ENCODE measurements at places on chromosomes 12 and 14.

GRCh38 chr14:36238666-36239363, 62.3 kb upstream of the PTCSC3 start:
- DNase-seq = no peak

- no peak for DNase-seq
Observed at GRCh38 chr14:85198001-85198400, 331.9 kb upstream of the FLRT2 start.

DNA sequence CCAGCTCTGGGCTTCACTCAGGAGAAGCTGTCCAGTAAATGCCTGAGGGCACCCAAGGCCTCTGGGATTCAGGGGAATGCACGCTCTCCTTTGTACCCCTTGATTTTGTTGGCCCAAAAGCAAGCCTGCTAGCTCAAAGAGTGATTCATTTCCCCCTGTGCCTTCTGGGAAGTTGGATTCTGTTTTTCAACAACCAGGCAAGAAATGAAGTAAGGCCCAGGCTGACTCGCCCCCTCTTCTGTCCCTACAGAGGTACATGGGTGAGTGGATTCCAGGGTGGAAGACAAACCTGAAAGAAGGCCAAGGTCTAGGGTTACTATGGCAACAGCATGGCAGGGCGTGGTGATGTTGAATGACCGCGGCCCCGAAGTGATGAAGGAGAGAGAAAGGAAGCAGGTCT, 9.3 kb upstream of the SERPINA5 start:
- no peak for DNase-seq

GRCh38 chr12:49707812-49708147, 575 bp upstream of the FMNL3 start:
- DNase-seq = no peak

DNA sequence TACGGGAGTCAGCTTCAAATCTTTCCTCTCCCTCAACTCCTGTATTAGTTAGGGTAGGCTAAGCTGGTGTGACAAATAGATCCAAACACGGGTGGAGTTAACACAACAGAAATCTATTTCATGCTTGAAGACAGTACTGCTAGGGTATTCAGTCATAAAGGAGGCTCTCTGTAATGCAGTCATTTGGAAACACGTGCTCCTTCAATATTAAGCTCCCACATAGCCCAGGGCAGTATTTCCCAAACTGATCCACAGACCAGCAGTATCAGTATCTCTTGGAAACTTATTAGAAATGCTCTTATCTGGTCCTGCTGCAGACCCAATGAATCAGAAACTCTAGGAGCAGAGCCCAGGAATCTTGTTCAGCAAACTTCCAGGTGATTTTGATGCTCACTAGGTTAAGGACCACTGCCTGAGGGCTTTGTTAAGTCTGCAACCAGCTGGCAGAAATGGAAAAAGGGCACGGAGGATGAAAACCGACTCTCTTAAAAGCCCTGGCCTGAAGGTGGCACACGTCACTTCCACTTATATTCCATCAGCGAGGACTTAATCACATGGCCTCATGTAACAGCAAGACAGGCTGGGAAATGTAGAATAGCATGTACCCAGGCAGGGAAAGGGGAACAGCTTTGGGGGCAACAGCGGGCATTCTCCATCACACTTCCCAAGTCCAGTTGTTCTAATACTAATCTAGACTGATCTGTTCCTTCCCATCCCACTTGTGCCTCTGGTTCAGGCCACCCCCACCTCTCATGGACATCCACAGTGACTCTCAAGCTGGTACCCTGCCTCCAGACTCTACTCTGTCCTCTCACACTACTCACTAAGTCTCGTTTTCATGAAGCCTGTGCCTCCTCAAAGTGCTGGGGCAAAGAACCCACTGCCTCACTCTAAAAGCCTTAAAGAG, 38.2 kb upstream of the RIC8B start:
- no peak for DNase-seq

- DNase-seq = no peak
Observed at GRCh38 chr12:90543841-90544240, 411.1 kb downstream of the CCER1 start.

DNA sequence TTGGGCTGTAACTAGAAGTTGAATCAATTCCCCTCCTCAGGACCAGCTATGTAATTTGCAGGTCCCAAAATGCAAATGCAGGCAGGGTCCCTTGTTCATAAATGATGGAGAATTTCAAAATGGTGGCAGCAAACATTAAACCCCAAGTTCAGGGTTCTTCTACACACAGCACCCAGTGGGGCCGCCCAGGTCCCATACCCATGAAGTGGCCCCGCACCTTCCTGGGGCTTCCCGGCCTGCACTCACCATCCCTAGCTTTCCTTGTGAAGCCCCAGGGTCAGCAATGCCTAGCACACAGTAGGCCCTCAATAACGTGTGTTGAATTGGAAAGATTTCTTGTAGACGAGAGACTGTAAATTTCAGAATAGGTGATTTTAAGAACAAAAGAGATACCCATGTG, 76.0 kb downstream of the NTF3 start:
- no peak for DNase-seq

DNA sequence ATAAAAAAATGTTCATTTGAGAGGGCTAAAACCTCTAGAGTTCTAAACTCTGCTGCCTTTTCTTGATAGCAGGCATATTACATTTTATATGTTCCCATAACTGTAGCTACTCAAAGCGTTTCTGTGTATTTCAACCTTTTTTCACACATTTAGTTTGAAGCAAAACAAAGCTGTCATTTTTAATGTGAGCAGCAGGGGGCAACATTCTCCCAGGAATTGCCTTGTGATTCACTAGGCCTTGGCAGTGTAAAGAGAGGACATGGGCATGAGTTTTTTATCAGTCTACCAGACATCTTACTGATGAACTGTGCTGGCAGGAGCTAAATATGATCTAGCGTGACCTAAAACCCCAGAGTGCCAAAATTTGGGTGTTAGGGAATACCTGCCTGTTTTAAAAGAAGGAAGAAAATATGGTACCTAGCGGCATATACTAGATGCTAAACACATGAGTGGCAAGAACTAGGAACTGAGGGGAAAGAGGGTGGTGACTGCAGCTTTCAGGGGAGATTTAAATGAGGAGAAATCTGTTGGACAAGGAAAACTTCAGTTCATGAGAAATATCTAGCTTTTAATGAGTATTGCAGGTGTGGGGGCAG, 65.3 kb downstream of the IFT43 start:
- peak; percentile 30 for DNase-seq

DNA sequence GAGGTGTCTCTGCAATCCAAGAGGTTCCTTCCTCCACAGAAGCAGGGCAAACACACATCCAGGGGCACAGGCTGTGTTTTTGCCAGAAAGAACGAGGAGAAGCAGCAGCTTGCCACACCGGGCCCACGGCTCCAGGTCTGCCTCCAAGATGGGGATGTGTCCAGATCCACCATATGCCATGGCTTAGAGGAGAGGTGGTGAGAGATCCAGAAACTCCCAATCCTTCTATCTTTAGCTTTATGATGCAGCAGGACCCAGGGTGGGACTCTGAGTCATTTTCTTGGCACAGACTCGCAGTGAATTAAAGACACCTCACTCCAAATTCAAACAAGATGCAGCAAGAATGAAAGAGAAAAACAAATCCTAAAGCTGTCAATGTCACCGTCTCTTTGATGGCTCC, 481.4 kb upstream of the TMEM132C start:
- no peak for DNase-seq

DNA sequence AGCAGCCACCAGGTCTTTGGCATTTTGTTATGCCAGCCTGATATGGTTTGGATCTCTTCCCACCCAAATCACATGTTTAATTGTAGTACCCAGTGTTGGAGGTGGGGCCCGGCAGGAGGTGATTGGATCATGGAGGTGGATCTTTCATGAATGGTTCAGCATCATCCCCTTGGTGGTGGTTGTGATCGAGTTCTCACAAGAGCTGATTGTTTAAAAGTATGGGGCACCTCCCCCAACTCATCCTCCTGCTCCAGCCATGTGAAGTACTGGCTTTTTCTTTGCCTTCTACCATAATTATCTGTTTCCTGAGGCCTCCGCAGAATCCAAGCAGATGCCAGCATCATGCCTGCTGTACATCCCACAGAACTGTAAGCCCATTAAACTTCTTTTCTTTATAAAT, 12.8 kb upstream of the PRKD1 start:
- DNase-seq = no peak

DNA sequence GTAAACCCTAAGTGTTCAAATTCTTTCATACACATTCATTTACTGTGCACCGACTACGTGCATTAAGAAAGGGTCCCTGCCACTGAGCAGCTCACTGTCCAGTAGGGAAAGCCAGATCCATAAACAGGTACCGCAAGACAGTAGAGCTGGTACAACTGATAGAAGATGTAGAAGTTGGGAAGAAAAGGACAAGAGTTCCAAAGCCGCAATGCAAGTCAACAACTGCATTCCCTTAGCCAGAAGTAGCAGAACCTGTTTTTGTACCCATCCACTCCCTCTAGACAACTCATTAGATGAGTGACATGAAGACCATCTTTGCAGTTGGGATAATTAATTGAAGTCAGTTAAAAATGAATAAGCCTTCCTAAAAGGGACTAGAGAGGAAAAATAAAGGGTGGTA, 1.3 kb downstream of the SENP1 start:
- peak; percentile 8 for DNase-seq

DNA sequence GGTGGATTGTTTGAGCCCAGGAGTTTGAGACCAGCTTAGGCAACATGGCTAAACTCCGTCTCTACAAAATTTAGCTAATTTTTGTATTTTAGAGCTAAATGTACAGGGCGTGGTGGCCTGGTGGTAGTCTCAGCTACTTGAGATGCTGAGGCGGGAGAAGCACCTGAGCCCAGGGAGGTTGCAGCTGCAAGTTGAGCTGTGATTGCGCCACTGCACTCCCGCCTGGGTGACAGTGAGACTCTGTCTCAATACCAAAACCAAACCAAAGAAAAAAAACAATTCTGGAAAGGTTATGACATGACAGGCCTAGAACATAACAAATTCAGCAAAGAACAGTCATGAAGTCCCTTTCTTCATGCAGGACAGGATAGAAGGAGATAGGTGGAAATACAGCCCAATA, 25.7 kb downstream of the WDR89 start:
- no peak for DNase-seq

- DNase-seq = no peak
Observed at GRCh38 chr14:20578784-20579502, 8.9 kb downstream of the RNASE11 start.

DNA sequence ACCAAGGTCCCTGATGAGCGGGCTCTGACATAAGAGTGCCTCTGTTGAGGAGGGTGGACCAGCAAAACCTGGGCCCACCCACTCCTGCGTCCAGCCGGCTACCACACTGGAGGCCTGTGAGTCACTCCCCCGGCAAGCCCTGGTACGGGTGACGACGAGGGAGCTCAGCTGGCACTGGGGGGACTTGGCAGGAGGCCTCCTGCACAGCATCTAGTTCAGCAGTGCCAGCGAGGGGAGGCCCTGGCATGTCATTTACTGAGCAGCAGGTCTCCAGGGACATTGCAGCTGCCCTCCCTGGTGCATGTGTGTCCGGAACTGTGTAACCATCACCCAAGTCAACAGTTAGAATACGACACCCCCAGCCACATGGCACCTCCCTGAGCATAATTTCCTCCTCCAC, 24.4 kb downstream of the CD9 start:
- no peak for DNase-seq

GRCh38 chr14:71652368-71652767, 279.9 kb upstream of the RGS6 start:
- no peak for DNase-seq

DNA sequence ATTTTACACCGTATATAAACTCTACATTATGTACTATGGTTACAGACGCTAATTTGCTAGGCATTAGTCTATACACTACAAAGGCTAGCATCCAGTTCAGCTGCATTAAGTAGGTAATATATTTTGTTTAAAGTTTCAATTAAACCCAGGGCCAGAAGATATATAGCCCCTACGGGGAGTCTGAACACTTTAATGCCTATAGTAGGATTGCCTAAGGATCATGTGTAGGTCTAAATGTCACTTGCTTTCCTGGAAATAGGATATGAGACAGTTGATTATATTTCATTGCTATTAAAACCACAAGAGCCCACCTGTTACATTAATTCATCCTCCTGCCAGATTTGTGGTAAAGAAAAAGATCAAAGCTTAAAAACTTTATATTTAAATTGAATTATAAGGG, 286.9 kb downstream of the TMTC2 start:
- DNase-seq = no peak
